Activated T-helper 17 cell treated with anti-CD3 and anti-CD28 coated beads, Interleukin-2, amount 50 U/mL, for 72 hours (primary cell): ENCODE measurements at places on chromosomes 5 and 9. TPM values are rescaled to one million over a fixed set of nuclear protein-coding genes. Genes with fewer than 3 reads are reported as not detected.

Gene GPR21
- total RNA-seq = 1.5 TPM

Gene GIN1
- 5.6 TPM for total RNA-seq

Gene PRRX2
- total RNA-seq = 0.32 TPM

Gene WNK2
- total RNA-seq = 0.39 TPM

Gene CAPSL
- total RNA-seq = not detected

Gene CDK7
- 37.5 TPM for total RNA-seq

Gene FOXE1
- not detected for total RNA-seq

Gene SURF2
- total RNA-seq = 17.3 TPM

Gene ANXA2R
- 6.2 TPM for total RNA-seq

- no peak for ATAC-seq
Measured at GRCh38 chr5:9932770-9933169, 302.6 kb upstream of the TAS2R1 start.

GRCh38 chr9:93017621-93018020, 40.9 kb upstream of the SUSD3 start:
- no peak for ATAC-seq

- peak; percentile 60 for ATAC-seq
Measured at GRCh38 chr9:21994556-21995005, at the start of gene CDKN2B-AS1. CDKN2B-AS1 (plus strand) TSS chr9:21994791.

- no peak for ATAC-seq
Measured at GRCh38 chr9:18588002-18588401, 114.0 kb downstream of the ADAMTSL1 start.

GRCh38 chr5:132497488-132497997, 7.0 kb upstream of the IRF1 start:
- ATAC-seq = no peak

GRCh38 chr5:32222723-32223470, 48.8 kb upstream of the GOLPH3 start:
- ATAC-seq = no peak

DNA sequence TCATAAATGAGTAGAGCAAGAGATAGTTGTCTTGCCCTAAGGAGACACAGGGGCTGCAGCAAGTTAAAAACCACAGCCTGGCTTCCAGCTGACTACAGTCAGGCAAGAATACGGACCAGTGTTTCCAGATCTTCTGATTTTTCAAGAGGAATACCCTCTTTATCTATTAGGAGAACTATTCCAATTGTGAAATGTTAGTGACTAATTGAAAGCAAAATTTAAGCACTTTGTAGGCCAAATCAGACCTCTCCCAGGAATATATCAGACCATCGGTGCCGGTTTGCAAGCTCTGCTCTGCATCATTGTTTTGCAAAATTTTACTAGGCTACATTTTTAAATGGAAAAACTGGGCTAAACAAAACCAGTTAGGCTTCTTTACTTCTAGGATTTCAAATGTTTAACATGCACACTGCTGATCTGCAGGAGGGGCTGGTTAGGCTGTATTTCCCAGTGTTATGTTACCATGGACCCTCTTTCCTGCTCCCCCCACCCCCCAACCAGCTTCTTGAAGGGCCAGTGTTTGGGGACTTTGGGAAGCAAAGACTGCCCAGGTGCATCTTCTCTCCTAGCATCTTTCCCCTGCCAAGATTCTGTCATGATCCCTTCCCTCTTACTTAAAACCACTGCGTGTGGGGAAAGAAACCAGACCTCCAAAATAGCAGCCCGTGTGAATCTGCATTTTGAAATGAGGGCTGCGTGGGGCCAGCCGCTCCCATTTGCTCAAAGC, 1.1 kb upstream of the ARSI start:
- ATAC-seq = no peak

- ATAC-seq = no peak
Measured at GRCh38 chr5:75028090-75028489, 24.3 kb downstream of the GCNT4 start.

- no peak for ATAC-seq
Measured at GRCh38 chr9:135198586-135199285, 111.3 kb downstream of the OLFM1 start.

DNA sequence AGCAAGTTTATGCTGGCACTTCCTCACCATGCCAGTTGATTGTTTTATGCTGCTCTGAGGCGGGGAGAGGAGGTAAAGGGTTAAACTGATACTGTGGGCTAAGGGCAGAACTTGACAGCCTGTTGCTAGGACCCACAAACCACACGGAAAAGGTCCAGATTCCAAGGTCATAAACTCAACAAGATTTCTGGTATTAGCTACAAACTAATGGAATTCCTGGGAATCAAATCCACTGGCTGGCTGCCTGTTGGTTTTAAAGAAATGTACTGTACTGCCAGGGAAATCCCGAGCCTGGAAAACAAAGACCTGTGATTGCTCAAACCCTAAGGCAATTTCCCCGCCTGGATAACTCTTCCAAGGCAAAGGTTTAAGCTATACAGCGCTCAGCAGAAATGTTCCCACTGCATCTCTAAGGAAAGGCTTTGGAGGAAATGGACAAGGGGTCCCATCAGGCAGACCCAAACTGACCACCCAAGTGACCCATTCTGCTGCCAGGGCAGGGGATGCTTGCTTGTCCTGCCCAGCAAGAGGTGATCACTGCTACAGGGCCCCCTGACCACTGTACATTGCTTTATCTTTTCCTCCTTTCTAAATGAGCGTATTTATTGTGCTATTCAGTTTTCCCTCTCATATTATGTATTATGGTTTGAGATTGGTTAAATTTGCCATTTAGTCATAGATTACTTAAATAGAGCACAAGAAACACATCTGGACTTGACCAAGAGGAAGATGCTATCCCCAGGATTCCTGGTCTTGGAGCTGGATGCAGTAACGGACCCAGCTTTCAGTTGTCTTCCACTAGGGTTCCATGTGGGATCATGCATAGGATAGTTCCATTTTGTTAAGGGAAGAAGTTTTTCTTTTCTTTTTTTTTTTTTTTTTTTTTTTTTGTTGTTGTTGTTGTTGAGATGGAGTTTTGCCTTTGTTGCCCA, 124.3 kb downstream of the SUSD1 start:
- no peak for ATAC-seq

DNA sequence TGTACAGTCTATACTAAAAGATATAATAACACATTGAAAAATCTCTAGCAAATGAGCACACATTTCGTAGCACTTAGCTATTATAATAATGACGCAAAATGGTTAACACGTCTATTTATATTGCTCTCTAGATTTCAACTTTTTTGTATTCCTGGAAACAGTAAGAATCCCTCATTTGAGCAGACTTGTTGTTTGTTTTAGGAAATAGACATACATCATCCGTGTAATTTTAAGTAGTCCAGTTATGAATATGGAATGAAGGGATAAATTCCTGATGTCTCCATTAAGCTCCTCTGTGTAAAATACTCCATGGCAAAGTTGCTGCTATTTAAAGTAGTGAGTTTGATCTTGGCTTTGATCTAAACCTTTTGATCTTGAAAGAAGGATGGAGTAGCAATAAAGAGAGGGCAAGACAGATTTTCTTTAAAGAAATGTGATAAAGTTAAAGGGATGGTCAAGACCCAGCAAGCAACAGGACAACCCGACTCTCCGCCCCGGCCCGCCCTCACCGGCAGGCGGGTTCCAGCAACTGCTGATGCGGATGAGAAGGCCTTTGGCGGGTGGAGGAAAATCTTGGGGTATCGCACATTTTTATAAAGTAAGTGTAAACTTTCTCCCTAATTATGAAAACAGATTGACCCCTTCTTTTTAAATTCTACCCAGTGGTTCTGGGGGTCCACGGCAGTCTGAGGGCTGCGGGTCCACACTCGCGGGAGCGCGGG, 277.4 kb downstream of the AOPEP start:
- ATAC-seq = no peak

- no peak for ATAC-seq
Measured at GRCh38 chr9:109483744-109484429, 14.2 kb downstream of the PTPN3 start.

- no peak for ATAC-seq
Measured at GRCh38 chr9:14822666-14823065, 87.6 kb downstream of the FREM1 start.

DNA sequence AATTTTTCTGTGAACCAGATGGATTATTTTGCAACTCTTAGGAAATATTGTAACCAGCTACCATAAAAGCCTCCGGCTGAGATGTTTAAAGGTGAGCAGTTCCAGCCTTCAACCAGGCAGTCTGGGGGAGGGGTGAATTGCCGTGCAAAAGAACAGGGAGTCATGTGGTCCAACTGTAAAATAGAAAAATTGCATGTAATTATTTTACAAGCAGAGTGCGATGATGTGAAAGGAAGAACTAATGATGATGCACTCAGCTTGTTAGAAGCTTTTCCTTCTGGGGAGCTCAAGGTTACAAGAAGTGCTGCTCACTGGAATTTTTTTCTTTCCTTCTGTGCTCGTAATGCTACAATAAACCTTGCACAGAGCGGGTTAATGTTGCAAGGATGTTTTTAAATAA, 188.7 kb upstream of the ITGA1 start:
- ATAC-seq = no peak

- no peak for ATAC-seq
Measured at GRCh38 chr5:60856066-60856465, 12.0 kb upstream of the ELOVL7 start.

DNA sequence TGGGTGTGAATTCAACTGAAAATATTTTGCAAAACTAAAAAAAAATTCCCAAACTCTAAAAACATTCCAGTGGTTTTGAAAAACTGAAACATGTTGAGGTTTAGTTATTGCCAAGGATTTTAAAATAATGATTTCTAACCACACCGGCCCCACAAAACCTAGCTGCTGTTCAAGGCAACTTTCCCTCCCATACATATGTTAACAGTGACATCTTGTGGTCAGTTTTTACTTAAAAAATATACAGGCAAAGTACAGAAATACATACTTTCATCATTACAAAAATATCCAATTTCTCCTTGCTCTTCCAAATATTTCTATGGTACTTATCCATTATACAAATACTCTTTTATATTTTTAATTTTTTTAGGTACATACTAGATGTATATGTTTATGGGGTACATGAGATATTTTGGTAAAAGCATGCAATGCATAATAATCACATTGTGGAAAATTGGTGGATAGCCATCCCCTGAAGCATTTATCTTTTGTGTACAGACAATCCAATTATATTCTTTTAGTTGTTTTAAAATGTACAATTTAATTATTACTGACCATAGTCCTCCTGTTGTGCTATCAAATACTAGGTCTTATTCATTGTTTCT, 34.4 kb upstream of the MRPS30 start:
- no peak for ATAC-seq

DNA sequence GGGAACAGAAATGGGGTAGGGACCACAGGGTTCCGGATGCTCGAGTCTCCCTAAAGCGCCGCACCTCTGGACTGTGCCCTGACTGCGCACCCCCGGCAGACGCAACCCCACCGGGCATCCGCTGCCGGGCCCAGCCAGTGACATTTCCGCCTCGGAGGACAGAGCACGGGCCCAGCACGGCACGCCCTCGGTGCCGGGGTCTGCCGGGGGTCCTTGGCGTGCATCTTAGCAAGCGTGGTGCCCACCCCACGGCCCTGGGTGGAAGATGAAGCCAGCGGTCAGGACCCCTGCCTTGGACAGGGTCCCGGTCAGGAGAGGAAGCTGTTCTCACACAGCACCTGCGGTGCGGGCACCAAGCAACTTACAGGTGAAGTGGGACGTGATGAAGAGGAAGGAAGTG, 7.1 kb downstream of the INPP5E start:
- ATAC-seq = no peak

- ATAC-seq = no peak
Measured at GRCh38 chr5:16975950-16976624, 40.0 kb upstream of the MYO10 start.

GRCh38 chr9:126413391-126414068, 86.9 kb downstream of the MVB12B start:
- ATAC-seq = no peak

DNA sequence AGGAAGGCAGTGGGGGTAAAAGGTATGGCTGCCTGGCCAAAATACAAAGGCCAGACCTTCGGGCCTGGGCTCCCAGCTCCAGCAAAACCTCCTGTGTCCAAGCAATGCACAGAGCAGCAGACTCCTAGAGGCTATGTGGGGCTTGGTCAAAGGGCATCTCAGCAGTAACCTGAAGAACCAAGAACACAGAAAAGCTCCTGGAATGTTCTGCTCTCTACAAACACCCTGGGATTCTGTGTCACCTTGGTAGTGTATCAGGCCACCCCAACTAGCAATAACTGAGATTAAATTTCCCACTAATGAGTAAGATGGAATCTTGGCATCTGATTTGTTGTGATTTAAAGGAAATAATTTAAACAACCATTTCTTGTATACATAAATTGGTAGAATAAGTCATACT, 158.6 kb downstream of the GLIS3 start:
- no peak for ATAC-seq
